Right atrium auricular region (tissue), 2 donors: ENCODE measurements at places on chromosomes 6 and 20. TPM values are rescaled to one million over a fixed set of nuclear protein-coding genes. Genes with fewer than 3 reads are reported as not detected.
A peak's percentile ranks its signal among the peaks of the same experiment; 100 is the strongest.

DNA sequence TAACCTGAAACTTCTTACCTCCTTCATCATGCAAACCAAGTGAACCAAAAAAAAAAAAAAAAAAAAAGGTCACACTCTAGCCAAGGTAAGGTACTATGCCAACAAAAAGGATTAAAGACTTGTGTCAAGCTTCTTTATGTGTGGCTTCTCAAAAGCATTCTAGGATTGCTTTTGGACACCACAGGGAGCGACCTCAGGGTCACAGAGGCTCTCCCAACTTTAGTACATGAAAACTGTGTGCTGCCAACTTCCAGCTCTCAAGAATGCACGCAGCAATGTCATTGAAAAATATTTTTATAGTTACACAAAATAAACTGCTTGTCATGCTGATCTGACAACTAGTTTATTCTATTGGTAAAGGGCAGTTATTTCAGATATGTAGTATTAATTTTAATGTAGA lies 243.8 kb downstream of the PLCB1 start:
- H3K4me1 ChIP-seq, result no peaks in the 10 kb centered on the region
- DNase-seq, result no peak
- H3K27me3 ChIP-seq, result no peaks in the 10 kb centered on the region

DNA sequence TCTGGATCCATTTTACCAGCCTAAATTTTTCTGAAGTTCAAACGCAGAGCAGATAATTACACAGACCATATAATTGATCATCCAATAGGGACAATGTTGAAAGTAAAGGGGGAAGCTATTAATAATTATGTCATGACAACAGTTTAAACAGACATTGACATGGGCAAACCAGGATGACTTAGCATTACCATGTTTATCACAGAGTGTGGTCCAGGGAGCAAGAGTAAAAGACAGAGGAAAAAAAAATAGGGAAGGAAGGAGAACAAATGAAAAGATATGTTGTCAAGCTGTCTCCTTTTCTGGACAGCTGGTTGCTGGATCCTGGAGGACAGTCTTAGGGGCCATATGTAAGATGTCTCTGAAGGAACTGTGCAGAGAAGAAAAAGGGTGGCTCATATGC lies 69.4 kb upstream of the FBXL4 start:
- no peak for DNase-seq
- H3K27ac ChIP-seq, result no peak overlapping the region
- H3K4me3 ChIP-seq, result no peak overlapping the region
- H3K36me3 ChIP-seq, result no peaks in the 10 kb centered on the region
- no peaks in the 10 kb centered on the region for H3K4me1 ChIP-seq

MED20 gene
- total RNA-seq, result 8.8 TPM

DNA sequence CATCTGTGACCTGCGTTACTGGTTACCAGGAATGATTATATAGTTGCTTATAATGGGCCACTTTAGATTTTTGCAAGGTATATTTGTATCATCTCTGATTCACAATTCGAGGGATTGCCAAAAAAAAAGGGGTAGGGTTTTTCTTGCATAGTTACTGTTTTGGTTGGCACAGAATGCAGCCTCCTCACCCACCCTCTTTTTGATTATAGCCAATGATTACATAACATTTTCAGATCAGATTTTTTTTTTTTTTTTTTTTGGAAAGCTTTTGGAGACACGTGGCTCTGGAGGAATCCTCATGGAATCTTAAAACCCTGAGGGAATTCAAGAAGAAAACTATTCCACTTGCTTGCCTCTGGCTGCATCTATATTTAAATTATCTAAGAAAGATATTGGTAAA lies 53.7 kb downstream of the UST start:
- no peak overlapping the region for H3K4me3 ChIP-seq
- no peaks in the 10 kb centered on the region for H3K27me3 ChIP-seq
- H3K27ac ChIP-seq, result no peak overlapping the region
- no peaks in the 10 kb centered on the region for H3K36me3 ChIP-seq
- no peaks in the 10 kb centered on the region for H3K4me1 ChIP-seq

GPSM3 gene
- 9.0 TPM for total RNA-seq

DNA sequence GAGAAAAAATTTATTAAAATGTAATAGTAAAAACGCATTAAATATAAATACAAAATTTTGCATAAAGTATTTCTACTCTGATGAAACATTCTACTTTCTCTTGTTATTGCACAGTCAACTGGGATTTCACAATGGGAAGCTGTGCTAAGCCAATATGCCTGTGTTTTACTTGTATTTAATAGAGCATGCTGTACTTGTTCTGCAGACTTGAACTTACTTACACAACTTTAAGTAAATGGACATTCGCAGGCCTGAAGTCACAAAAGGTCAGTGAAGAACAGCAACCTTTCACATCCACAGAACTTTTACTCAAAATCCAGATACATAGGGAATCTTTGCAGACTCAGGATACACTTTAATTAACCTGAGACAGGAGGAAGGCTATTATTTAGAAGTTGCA lies 409.5 kb downstream of the BTBD3 start:
- no peaks in the 10 kb centered on the region for H3K27me3 ChIP-seq
- no peaks in the 10 kb centered on the region for H3K4me1 ChIP-seq
- no peak overlapping the region for H3K27ac ChIP-seq

OOEP gene
- total RNA-seq, result not detected

MUC22 gene
- not detected for total RNA-seq

DNA sequence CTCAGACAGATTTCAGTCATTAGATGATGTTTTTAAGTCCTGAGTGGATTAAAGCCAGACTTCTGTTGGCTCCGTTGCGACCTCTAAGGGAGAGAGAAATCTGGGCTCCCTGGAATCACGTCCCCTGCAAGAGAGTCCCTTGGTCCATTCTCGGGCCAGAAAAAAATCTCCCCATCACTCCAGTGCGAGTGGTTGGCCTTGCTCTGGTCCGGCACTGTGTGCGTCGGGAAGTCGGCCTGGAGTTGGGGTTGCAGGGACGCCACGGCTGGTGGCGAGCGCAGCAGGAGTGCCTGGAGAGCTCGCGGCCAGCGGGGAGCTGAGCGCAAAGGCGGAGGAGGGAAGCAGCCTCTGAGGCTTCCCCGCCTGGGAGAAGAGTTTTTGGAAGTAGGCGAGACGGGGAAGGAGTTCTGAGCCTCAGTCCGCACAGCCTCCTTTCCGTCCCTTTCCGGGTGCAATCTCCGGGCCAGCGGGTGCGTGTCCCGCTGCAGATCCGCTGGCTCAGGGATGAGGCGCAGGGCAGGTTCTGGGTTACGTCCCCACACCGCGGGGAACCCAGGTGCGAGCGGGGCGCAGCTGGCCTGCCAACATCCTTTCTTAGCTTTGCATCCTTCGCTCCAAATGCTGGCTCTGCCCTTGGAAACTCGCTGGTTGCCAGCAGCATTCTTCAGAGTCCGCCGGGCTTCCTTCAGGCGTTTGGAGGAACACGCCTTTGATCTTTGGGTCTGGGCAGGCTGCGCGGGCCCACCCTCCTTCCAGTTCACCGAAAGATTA lies 6.8 kb downstream of the TCF21 start:
- H3K4me3 ChIP-seq, result peak overlapping the region; percentile 4
- DNase-seq, result no peak
- H3K36me3 ChIP-seq, result no peaks in the 10 kb centered on the region
- peaks cover 40% of the 10 kb centered on the region for H3K27me3 ChIP-seq
- peaks cover 34% of the 10 kb centered on the region for H3K4me1 ChIP-seq
- H3K27ac ChIP-seq, result peak overlapping the region; percentile 58

- H3K4me1 ChIP-seq, result no peaks in the 10 kb centered on the region
- no peaks in the 10 kb centered on the region for H3K36me3 ChIP-seq
- no peaks in the 10 kb centered on the region for H3K27me3 ChIP-seq
- no peak overlapping the region for H3K27ac ChIP-seq
- no peak overlapping the region for H3K4me3 ChIP-seq
- no peak for DNase-seq
These were observed 230.7 kb downstream of the LAMA2 start for GRCh38 chr6:129113637-129114036.

- peaks cover 10% of the 10 kb centered on the region for H3K4me1 ChIP-seq
- no peaks in the 10 kb centered on the region for H3K36me3 ChIP-seq
- H3K27me3 ChIP-seq, result no peaks in the 10 kb centered on the region
- DNase-seq, result no peak
- no peak overlapping the region for H3K4me3 ChIP-seq
These were observed 31.6 kb downstream of the E2F3 start for GRCh38 chr6:20433321-20433720.

DNA sequence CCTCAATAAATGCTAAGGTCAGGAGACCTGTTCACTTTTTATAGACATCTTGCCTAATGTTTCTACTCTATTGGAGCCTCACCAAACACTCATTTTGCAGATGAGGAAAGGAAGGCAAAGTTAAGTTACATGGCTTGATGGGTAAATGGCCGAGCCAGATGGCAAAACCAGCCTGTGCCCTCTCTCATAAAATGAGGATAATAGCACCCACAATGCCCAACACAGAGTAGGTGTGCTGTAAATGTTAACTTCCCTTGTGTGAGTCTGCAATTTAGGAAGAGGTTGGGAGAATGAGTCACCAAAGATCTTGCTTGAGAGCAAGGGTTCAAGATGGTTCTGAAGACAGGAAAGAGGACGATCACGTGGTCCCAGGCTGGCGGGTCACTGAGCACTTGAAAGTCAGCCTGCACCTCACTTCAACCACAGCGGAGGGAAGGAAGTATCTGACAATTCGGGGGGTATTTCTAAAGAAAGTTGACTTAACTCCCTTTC lies 3.3 kb downstream of the KCNK5 start:
- no peak for DNase-seq
- H3K4me3 ChIP-seq, result no peak overlapping the region
- no peak overlapping the region for H3K27ac ChIP-seq
- peaks cover 8% of the 10 kb centered on the region for H3K27me3 ChIP-seq
- no peaks in the 10 kb centered on the region for H3K4me1 ChIP-seq

DNA sequence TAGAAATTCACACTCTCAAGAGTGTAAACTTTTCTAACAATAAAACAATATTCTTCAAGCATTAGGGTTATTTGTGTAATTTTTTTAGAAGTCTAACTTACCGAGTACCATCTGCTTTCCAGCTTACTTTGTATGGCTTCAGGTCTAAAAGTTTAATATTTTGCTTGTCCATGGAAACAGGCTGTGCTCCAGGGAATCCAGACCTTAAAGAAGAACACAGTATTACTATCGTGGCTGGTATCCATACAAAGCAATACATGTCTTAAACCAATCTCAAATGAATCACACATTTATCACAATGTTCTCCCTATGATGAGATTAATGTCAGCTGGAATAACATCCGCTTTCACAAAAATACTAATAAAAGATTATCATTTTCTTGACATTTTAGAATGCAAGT lies 73.0 kb downstream of the RNGTT start:
- no peak overlapping the region for H3K27ac ChIP-seq
- DNase-seq, result no peak
- H3K4me1 ChIP-seq, result no peaks in the 10 kb centered on the region
- no peak overlapping the region for H3K4me3 ChIP-seq
- H3K36me3 ChIP-seq, result no peaks in the 10 kb centered on the region
